ENCODE measurements at places on chromosomes 1 and 21.

- DNase-seq = no peak
These were observed 6.5 kb downstream of the MEX3A start for GRCh38 chr1:156075775-156076204.

- DNase-seq = no peak
These were observed 87.2 kb downstream of the VAV3 start for GRCh38 chr1:107877745-107878144.

- peak; percentile 2 for DNase-seq
These were observed 123.5 kb downstream of the CRB1 start for GRCh38 chr1:197391303-197392226.

- DNase-seq = peak; percentile 55
These were observed 63.8 kb downstream of the TBCE start for GRCh38 chr1:235430991-235431390.

Data from fibroblast of skin of right biceps (primary cell).